Natural killer cell (primary cell): ENCODE measurements at places on chromosomes 13 and 19. TPM values are rescaled to one million over a fixed set of nuclear protein-coding genes. Genes with fewer than 3 reads are reported as not detected.

Gene LILRB4
- 2.5 TPM for total RNA-seq

Gene DMWD
- total RNA-seq, result 66.3 TPM

Gene CRLF1
- not detected for total RNA-seq

Gene SIGLEC6
- total RNA-seq, result 2.4 TPM

Gene ATP8B3
- total RNA-seq, result 11.5 TPM

Gene LILRA1
- 13.0 TPM for total RNA-seq

Gene CEACAM16
- total RNA-seq, result not detected
